ENCODE measurements at places on chromosomes 7 and 10. TPM values are rescaled to one million over a fixed set of nuclear protein-coding genes. Genes with fewer than 3 reads are reported as not detected.
A peak's percentile ranks its signal among the peaks of the same experiment; 100 is the strongest.

- DNase-seq: no peak
- no peak overlapping the region for H3K4me3 ChIP-seq
- H3K27me3 ChIP-seq: no peaks in the 10 kb centered on the region
Observed at GRCh38 chr10:60282771-60283353, 106.8 kb downstream of the ANK3 start.

DNA sequence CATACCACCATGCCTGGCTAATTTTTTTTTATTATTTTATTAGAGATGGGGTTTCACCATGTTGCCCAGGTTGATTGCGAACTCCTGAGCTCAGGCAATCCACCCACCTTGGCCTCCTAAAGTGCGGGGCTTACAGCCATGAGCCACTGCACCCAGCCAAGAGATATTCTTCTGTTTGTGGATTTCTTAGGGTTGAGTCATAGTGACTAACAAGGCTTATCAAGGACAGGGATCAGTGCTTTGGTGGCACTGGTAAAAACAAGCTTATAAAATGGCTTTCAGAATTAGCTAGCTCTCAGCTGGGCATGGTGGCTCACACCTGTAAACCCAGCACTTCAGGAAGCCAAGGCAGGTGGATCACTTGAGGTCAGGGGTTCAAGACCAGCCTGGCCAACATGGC lies 122.4 kb downstream of the ZNF248 start:
- DNase-seq: no peak
- no peaks in the 10 kb centered on the region for H3K27me3 ChIP-seq
- no peak overlapping the region for H3K4me3 ChIP-seq
- H3K4me1 ChIP-seq: no peaks in the 10 kb centered on the region
- no peak overlapping the region for H3K27ac ChIP-seq

- H3K27me3 ChIP-seq: no peaks in the 10 kb centered on the region
- no peaks in the 10 kb centered on the region for H3K4me1 ChIP-seq
- peak; percentile 56 for DNase-seq
- no peaks in the 10 kb centered on the region for H3K36me3 ChIP-seq
- no peak overlapping the region for H3K27ac ChIP-seq
- no peak overlapping the region for H3K4me3 ChIP-seq
Observed at GRCh38 chr7:107463139-107464078, 6.4 kb upstream of the GPR22 start.

GRCh38 chr10:116105264-116105663 lies 167.7 kb downstream of the GFRA1 start:
- no peak overlapping the region for H3K4me3 ChIP-seq
- no peaks in the 10 kb centered on the region for H3K36me3 ChIP-seq
- H3K27me3 ChIP-seq: no peaks in the 10 kb centered on the region
- no peak overlapping the region for H3K27ac ChIP-seq
- H3K4me1 ChIP-seq: no peaks in the 10 kb centered on the region

- no peak for DNase-seq
- H3K27me3 ChIP-seq: no peaks in the 10 kb centered on the region
- H3K4me3 ChIP-seq: no peak overlapping the region
- H3K36me3 ChIP-seq: no peaks in the 10 kb centered on the region
Observed at GRCh38 chr10:55966101-55966500, 395.0 kb downstream of the ZWINT start.

DNA sequence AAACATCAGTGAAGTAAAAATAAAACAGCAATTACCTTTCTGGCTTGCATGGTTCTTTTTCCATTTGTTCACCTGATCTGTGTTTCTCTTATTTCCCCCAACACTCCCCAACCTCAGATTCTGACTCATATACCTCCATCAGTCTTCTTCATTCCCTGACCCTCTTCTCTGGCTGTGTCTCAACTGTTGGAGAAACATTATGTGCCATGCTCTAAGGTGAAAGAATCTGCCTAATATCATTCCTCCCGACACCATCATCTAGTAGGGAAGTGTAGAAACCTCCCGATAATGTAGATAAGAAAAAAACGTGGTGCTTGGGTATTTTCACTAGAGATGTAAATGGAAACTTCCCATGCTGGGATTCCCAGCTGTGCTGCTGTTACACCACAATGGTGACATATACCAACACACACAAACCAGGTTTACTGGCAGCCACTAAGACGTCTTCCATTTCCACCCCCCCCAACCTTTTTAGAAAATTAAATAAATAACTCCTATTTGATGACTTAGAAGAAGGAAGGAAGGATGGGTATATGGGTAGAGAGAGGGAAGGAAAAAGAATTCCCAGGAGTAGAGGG lies 63.4 kb downstream of the OSBPL3 start:
- no peaks in the 10 kb centered on the region for H3K36me3 ChIP-seq
- no peaks in the 10 kb centered on the region for H3K27me3 ChIP-seq
- no peak for DNase-seq
- H3K27ac ChIP-seq: no peak overlapping the region
- peaks cover 7% of the 10 kb centered on the region for H3K4me1 ChIP-seq

DNA sequence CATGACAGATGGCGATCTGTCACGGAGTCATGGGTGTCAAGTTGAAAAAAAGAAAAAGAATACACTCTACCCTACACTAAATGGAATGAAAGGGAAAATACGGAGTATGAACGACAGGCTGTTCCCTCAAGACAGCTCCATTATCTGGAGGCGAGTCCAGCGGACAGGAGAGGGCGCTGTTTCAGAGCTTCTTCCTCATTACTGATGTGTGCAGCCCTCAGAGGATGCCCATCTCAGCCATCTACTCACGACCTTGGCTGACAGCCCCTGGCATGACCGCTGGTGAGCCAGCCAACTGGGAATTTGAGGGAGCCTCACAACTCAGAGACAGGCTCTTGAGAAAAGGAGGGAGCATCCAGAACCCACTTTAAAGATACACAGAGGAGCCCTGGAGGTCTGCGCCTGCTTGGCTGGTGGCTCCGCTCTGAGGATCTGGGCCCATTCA lies 49.6 kb upstream of the SMNDC1 start:
- H3K4me3 ChIP-seq: peak overlapping the region; percentile 28
- H3K27ac ChIP-seq: no peak overlapping the region
- DNase-seq: peak; percentile 84
- peaks cover 14% of the 10 kb centered on the region for H3K4me1 ChIP-seq
- no peaks in the 10 kb centered on the region for H3K36me3 ChIP-seq
- no peaks in the 10 kb centered on the region for H3K27me3 ChIP-seq

DNA sequence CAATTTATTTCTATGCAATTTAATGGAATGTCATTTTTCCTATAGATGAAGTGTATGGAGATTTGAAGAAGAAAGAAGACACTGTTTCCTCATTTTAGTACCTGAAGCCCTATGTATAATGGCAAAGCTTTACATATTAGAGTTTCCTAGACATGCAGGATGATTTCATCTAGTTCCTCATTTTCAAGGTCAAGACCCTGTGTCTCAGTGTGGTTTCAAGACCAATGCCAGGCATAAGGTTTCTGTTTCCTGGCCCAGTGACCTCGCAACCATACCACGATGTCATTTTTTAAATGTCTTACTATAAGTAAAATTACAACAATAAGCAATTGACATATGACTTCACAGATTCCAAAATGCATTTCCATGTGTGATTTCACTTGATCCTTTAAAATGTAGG lies 336.5 kb upstream of the PRKCQ start:
- no peaks in the 10 kb centered on the region for H3K36me3 ChIP-seq
- no peaks in the 10 kb centered on the region for H3K27me3 ChIP-seq
- no peak overlapping the region for H3K27ac ChIP-seq
- no peak for DNase-seq
- 0 out of 2 replicates have a peak, but pooled peaks cover 3% of the 10 kb centered on the region for H3K4me1 ChIP-seq
- no peak overlapping the region for H3K4me3 ChIP-seq

GRCh38 chr10:36888925-36889573 lies 236.3 kb upstream of the ANKRD30A start:
- H3K4me1 ChIP-seq: no peaks in the 10 kb centered on the region
- DNase-seq: peak; percentile 52
- H3K36me3 ChIP-seq: no peaks in the 10 kb centered on the region
- no peaks in the 10 kb centered on the region for H3K27me3 ChIP-seq
- no peak overlapping the region for H3K4me3 ChIP-seq

TMEM213 gene
- not detected for total RNA-seq

Measured in H9 (cell line).